ENCODE measurements at places on chromosomes 4 and X. TPM values are rescaled to one million over a fixed set of nuclear protein-coding genes. Genes with fewer than 3 reads are reported as not detected.

The HEPH gene
- 137 TPM for total RNA-seq

The ANAPC10 gene
- total RNA-seq, result 17.4 TPM

The PABPC1L2B gene
- not detected for total RNA-seq

The GSX2 gene
- not detected for total RNA-seq

The IGFBP7 gene
- total RNA-seq, result 66.1 TPM

The AIFM1 gene
- 69.0 TPM for total RNA-seq

The PI4K2B gene
- 6.5 TPM for total RNA-seq

The BEX4 gene
- total RNA-seq, result 245 TPM

The PFKFB1 gene
- total RNA-seq, result 0.99 TPM

The BEND2 gene
- not detected for total RNA-seq

The NLGN3 gene
- total RNA-seq, result 7.4 TPM

Data from cardiac muscle cell (in vitro differentiated cells and primary cell).